Activated CD4-positive, alpha-beta T cell treated with anti-CD3 and anti-CD28 coated beads, Interleukin-2, amount 50 U/mL, for 4 hours (primary cell): ENCODE measurements at places on chromosomes 3 and 15.

DNA sequence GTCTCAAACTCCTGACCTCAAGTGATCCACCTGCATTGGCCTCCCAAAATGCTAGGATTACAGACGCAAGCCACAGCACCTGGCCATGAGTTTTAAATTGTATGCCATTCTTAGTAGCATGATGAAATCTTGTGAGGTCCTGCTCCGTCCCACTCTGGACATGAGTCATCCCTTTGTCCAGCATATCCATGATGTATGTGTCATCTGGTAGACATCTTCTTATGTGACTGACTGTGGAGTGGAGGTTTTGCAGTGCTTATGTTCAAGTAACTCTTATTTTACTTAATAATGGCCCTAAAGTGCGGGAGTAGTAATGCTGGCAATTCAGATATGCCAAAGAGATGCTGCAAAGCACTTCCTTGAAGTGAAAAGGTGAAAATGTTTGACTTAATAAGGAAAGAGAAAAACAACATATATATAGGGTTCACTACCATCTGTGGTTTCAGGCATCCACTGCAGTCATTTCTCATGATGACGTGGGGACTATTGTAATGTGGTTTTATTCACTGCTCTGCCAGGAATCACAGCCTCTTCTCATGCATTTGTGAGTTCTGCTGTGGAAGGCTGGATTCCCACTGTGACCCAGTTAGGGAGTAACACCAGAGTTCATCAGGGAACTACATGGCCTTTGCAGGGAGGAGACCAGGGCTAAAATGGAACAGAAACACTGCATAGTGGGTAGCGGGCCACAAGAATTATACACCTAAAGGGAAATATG lies 204.6 kb upstream of the STRIT1 start:
- DNase-seq: no peak

GRCh38 chr3:170889630-170890029 lies 18.8 kb downstream of the EIF5A2 start:
- DNase-seq: no peak

- no peak for DNase-seq
Measured at GRCh38 chr15:91965501-91966193, 112.1 kb downstream of the SLCO3A1 start.

- DNase-seq: no peak
Measured at GRCh38 chr15:60416484-60416883, 18.7 kb upstream of the ANXA2 start.

DNA sequence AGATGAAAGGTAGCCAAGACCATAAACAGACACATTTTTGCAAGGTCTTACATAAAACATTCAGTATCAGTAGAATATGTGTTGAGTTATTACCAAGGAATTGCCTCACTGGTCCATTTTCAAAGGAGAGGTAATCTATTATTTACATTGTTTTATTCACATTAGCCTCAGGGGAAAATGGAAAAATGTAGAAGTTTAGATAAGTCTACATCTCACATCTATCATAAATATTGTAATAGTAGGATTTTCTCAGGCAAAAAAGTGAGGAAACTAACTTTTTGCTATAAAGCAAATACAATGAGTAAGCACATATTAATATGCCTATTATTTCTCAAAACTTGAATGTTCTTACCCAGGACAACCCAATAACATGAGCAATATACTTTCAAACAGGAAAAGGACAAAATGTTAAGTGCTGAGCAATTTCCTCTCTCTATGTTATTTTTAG lies 184.6 kb upstream of the AGTR1 start:
- DNase-seq: no peak

GRCh38 chr3:20809356-20809755 lies 623.4 kb upstream of the SGO1 start:
- DNase-seq: no peak

DNA sequence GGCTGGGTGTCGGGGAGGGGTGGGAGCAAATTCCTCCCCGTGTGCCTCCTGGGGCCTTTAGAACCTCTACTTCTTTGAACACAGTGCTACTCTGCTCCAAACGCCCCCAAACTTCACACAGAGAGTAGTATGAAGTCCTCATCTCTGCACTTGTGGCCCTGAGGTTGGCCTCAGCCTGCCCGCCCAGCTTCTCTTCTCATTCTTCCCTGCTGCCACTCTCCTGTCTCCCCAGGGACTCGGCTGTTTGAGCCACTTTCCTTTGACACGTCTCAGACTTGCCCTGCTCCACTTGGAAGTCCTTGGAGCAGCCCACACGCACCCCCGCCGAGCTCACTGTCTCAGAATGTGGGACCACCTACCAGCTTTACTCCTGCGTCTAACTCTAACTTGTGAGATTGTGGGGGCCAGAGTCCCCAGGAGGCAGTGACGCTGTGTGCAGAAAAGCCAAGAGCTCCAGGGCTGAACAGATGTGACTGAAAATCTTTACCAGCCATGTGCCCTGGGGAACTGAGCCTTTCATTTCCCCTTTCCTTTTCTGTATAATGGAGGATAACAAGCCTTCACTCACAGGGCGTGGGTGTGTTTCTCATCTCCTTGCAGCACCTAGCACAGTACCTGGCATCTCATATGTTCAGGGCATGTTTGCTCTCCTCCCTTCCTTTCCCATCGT lies 233.6 kb upstream of the CTDSPL start:
- DNase-seq: no peak

DNA sequence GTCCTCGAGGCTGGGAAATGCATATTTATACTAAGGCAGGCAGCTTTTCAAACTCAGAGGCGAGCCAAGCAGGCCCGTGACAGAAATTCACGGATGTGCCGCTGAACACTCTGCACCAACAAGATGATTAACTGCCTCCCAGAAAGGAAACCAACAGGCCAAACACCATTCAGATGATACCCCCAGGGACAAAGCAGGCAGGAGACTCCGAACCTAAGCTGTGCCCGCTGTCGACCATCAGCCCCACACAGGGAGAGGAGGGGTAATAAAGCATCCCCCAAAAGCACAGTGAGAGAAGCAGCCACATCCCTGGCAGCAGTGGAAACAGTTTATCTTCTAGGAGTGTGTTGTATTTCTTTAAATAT lies 31.8 kb downstream of the ADAMTS17 start:
- DNase-seq: no peak

GRCh38 chr15:77904901-77905300 lies 172.6 kb downstream of the TBC1D2B start:
- no peak for DNase-seq

GRCh38 chr15:50873935-50874361 lies 34.5 kb upstream of the AP4E1 start:
- no peak for DNase-seq

- no peak for DNase-seq
Measured at GRCh38 chr15:92715758-92716157, 60.2 kb upstream of the FAM174B start.

GRCh38 chr15:22949074-22949547 lies 31.1 kb downstream of the CYFIP1 start:
- DNase-seq: no peak

- no peak for DNase-seq
Measured at GRCh38 chr15:28024889-28025250, 74.2 kb downstream of the OCA2 start.

- DNase-seq: no peak
Measured at GRCh38 chr3:127525373-127525772, 65.2 kb downstream of the TPRA1 start.

DNA sequence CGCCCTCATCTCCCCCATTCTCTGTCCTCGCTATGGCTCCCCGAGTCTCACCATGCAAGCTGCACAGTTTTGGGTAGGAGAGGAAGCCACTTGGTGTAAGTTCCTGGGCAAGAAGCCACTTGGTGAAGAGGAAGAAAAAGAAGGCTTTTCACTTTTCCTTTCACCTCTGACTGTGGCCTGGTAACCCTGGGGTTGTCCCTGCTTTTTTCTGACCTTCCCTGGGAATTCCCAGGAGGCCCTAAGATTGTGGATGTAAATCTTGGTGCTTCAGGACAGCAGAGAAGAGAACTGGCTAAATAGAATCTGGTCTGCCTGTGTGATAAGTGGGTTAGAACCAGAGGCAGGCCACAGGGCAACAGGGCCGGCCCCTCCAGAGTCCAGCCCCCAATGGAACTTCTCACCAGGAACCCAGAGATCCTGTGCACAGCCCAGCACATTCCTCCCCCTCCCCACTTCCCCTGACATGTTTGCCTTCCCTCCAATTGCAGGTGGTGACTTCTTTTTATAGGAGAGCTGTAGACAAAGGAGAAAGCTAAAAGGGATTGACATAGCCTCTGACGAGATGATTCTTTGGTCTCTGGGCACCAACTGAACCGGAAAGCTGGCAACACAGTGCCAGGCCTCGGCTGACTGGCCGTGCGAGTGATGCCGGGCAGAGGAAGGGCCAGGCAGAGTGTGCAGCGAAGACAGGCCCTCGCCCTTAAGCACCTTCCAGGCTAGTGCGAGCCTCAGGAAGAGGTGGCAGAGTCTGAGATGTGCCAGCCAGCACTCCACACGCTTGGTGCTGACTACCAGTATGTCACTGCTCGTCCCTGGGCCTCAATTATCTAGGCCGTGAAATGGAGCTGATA lies 19.4 kb upstream of the SKOR1 start:
- DNase-seq: no peak

GRCh38 chr15:67564968-67565345 lies 22.5 kb downstream of the MAP2K5 start:
- no peak for DNase-seq

- DNase-seq: no peak
Measured at GRCh38 chr15:78675206-78675605, 34.2 kb upstream of the CHRNB4 start.

GRCh38 chr3:57061556-57061955 lies 1.1 kb downstream of the SPATA12 start:
- DNase-seq: no peak

DNA sequence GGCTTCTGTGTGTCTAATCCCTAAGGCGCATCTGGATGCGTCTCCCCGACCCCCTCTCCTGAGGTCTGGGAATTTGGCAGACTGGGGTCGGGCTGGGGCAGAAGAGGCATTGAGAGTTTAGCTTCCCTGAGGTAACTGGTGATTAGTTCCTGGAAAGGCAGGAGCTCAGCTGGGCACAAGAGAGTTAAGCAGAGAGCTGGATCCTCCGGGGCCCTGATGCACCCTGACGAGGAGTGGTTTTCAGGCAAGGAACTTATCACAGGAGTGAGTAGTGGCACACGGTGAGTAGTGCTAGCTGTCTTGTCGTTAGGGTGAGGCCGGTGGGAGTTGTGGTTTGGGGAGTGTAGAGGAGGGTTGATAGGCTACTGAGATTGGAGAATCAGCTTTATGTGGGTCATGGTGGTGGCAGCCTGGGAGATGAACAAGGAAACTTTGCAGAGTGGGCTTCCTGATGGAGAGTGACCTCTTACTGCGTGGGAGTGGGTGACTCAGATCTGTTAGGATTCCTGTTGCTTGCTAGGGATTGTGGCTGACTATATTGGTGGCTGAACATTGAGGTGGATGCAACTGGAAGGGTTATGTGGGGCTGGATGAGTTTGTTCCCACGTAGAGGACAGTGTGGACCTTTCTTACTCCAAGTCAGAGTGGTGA lies 897 bp downstream of the RAD54L2 start:
- peak; percentile 40 for DNase-seq

DNA sequence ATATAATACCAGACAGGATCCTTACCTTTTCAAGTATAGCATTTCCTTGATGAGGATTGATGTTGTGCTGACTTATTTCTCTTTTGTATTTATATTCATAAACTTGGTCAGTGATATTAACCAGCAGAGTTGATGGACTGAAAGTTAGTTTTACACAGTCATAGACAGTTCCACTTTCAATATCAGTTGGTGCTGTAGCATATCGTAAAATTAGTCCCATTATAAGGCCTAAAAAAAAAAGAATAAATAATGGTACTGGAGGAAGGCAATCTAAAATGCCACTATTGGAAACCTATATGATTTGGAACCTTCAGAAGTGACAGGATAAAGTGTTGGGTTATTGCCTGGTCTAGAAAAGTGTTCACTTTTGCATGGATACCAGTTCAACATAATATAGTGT lies 16.3 kb downstream of the SLC9A9 start:
- no peak for DNase-seq

GRCh38 chr3:187639927-187640568 lies 30.1 kb downstream of the SST start:
- no peak for DNase-seq

DNA sequence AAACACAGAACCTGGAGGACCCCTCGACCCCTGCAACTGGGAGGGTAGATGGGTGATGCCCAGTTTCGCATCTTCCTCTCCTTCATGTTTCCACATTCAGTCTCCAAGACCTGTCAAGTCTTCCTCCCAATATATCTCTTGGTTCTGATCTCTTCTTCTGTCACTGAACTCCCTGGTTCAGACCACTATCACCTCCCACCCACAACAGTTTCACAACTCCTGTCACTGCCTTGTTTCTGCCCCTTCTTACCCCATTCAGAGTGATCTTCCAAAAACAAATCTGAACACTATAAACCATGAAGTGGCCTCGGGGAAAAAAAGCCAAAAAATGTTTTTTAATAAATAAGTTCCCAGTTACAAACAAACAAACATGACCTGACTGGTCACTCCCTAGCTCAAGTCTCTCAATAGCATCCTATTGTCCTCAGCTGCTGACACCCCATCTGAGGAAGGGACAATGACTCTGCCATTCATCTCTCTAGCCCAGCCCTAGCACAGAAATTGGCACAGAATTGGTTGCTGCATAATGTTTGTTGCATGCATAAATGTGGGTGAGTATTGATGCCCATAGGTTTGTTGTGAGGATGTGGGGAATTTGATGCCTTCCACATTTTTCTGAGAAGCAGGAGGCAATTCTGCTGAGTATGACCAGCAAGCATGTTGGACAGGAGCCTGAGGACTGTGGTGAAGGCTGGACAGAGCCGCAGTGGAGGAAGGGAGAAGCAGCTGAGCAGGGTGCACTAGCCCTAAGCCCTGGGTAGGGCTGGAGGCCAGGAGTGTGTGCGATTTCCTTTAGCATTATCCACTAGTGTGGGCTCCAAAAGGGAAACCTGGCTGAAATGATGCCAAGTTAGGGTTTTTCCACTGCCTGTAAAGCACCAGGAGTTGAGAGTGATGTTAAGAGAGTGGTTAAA lies 12.2 kb upstream of the XYLB start:
- DNase-seq: no peak

GRCh38 chr15:41940441-41940857 lies 31.9 kb downstream of the EHD4 start:
- peak; percentile 31 for DNase-seq

GRCh38 chr3:54028372-54028771 lies 94.0 kb upstream of the CACNA2D3 start:
- DNase-seq: no peak

GRCh38 chr3:100993309-100993708 lies at the start of gene ABI3BP:
TSS of gene ABI3BP (minus strand) at chr3:100993421. CDS start at chr3:100993384, 37 bp downstream.
- no peak for DNase-seq

GRCh38 chr15:78673476-78673875 lies 32.5 kb upstream of the CHRNB4 start:
- no peak for DNase-seq
